Activated T-helper 1 cell treated with anti-CD3 and anti-CD28 coated beads, Interleukin-2, amount 50 U/mL, for 16 hours (primary cell): ENCODE measurements at places on chromosomes 16 and 17.

GRCh38 chr16:22070361-22071330 lies 21.7 kb upstream of the VWA3A start:
- no peak for DNase-seq

- no peak for DNase-seq
Measured at GRCh38 chr16:85266857-85267256, 154.6 kb upstream of the CIBAR2 start.

- DNase-seq = no peak
Measured at GRCh38 chr16:1125471-1125870, 27.4 kb upstream of the CACNA1H start.

DNA sequence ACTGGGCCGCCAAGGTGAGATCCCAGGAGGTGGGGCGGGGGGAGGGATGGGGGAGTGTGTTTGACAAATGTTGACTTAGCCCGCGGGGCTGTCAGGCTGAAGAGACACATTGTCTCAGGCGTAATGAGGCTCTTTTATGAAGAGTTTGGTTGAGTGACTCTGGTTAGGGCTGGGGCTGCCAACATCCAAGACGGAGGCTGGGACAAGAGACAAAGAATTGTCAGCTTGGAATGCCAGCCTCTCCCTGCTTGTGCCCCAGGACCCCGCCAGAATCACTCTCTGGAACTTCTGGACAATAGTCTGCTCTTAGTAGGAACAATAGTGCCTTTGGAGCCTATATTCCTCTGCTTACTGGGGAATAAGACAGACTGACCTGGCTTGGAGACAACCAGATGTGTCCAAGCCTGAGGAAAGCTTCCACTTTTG lies 24.0 kb downstream of the PCTP start:
- DNase-seq = no peak

GRCh38 chr17:15384142-15384787 lies 42.9 kb upstream of the TEKT3 start:
- no peak for DNase-seq

- DNase-seq = no peak
Measured at GRCh38 chr16:76292218-76292617, 15.0 kb downstream of the CNTNAP4 start.

GRCh38 chr16:12530302-12530701 lies 273.4 kb downstream of the CPPED1 start:
- no peak for DNase-seq

GRCh38 chr17:29838961-29839360 lies 91.1 kb downstream of the SSH2 start:
- DNase-seq = no peak

DNA sequence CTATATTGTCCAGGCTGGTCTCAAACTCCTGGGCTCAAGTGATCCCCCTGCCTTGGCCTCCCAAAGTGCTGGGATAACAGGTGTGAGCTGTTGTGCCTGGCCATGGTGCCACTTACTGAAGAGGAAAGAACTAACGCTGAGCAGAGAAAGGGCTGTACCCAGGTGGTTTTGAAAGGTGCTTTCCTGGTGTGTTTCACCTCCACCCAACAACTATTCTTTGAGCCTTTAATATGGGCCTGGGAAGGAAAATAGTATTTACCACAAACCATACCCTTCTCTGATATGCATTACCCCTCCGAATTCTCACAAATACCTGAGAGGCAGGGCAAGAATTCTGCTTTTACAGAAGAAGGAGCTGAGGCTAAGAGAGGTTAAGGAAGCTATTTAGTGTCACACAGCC lies 24.8 kb downstream of the KPNA2 start:
- no peak for DNase-seq

DNA sequence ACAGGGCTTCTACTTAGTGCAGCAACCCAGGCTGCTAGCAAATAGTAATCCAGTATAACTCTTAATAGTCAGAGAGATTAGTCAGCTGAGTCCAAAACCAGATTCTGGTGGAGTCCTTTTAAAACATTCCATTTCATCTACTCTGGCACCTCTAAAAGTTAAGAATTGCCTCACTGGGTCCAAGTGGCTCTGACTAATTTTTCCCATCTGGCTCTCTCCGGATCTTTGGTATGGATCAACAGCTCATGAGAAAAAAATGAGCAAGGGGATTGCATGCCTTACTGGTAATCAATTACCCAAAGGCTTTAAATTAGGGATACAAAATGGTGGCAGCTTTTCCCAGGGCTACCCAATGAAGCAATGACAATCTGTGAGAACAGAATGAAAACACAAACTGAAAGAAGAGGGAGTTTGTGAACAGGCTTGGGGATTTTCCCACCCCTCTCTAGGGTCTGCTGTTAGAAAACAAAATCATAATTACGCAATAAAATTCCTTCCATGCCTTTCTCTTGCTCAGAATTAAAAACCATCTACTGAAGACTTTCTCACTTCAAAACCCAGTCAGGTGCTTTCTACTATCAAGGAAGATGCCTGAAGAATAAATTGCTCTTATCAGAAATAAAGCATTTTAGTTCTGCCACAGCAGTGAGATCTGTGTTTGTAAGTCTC lies 84.6 kb upstream of the PMFBP1 start:
- DNase-seq = no peak

GRCh38 chr16:30027588-30028437 lies 3.3 kb downstream of the TLCD3B start:
- DNase-seq = no peak

GRCh38 chr17:73644145-73645049 lies at the start of gene SDK2:
SDK2 (minus strand) TSS chr17:73644445; CDS start chr17:73644088, 357 bp downstream.
- no peak for DNase-seq

- peak; percentile 0 for DNase-seq
Measured at GRCh38 chr16:78437352-78437968, 338.0 kb downstream of the WWOX start.

DNA sequence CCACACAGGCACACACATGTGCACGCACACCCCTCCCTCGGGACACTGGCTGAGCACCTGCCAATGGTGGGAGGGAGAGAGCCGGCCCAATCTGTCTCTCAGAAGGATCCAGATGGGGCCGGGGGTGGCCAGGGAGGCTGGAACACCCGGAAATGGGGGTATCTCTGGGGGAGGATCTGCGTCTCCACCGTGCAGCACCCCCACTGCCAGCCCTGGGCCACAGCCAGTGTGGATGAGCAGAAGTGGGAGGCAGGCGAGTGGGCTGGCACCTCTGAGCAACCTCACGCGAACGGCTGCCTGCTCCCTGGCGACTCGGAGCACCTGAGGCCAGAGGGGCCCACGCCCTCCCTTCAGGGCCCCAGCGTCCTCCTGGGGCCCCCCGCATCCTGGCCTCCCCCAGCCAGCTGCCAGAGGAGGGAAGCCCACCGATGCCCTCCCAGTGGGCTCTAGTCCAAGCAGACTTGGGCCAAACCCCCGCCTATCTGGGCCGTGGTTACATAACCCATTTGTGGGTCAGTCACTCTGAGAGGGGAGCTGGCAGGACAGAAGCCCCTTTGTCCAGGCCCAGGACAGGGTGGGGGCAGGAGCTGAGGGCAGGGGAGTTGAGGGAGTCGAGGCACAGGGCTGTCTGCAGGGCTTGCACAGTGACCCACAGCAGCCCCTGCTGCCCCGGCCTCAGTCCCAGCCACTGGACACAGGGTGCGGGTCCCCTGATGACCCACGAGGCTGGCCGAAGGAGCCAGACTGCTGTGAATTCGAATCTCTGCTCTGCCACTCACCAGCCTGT lies 5.6 kb downstream of the CASKIN1 start:
- DNase-seq = no peak

- DNase-seq = no peak
Measured at GRCh38 chr17:11779892-11780291, 181.6 kb downstream of the DNAH9 start.

- no peak for DNase-seq
Measured at GRCh38 chr16:4663465-4663776, 29.9 kb upstream of the NUDT16L1 start.

DNA sequence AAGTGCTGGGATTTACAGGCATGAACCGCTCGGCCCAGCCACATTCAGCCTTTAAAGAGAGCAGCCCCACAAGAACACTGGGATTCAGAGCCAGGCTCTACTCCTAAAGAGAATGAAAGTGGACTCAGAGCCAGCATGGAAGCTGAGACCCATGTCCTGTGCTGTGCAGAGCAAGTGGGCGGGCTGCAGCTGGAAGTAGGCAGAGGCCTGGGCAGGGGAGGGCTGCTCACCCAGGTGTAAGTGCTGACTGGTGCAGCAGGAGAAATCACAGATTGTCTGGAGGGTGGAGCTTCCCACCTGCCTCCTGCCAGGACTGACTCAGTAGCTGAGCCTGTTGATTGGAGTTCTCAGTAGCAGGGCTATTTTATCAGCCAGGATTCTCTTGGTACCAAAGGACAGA lies 178.7 kb downstream of the KATNIP start:
- no peak for DNase-seq

- DNase-seq = no peak
Measured at GRCh38 chr16:27482397-27483087, 67.2 kb downstream of the GTF3C1 start.

GRCh38 chr17:17940441-17940911 lies 31.7 kb downstream of the TOM1L2 start:
- no peak for DNase-seq

DNA sequence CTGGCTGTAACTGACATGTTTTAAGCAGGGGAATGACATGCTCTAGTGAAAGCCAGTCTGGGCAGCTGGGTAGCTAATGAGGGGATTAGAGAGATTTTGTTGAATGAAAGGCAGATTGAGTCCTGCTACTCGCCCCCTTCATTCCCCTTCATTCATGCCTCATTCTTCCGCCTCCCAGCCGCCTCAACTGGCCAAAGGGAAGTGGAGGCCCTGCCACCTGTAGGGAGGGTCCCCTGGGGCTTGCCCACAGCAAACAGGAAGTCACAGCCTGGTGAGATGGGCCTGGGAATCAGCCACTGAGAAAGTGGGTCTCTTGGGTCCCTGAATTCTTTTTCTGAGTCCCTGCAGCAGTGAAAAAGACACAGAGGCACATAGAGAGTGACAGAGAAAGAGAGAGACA lies 1.1 kb upstream of the CD19 start:
- no peak for DNase-seq

DNA sequence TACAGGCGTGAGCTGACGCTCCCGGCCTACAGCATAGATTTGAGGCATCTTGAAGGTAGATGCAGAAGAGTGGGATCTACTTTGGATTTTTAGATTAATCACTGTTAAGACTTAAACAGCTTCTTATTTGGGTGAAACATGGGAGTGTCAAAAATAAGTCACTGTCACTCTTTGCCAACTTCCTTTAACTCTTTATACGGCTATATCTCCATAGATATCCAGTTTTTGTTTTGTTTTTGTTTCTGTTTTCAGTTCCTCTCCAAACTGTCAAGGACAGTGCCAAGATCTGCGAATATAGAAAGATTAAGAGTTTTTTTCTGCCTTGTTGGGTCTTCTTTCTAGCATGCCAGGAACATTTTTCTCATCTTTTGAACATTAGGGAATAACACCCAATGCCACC lies 706.1 kb downstream of the WWOX start:
- no peak for DNase-seq

- no peak for DNase-seq
Measured at GRCh38 chr16:48128769-48129168, 27.0 kb downstream of the ABCC12 start.

DNA sequence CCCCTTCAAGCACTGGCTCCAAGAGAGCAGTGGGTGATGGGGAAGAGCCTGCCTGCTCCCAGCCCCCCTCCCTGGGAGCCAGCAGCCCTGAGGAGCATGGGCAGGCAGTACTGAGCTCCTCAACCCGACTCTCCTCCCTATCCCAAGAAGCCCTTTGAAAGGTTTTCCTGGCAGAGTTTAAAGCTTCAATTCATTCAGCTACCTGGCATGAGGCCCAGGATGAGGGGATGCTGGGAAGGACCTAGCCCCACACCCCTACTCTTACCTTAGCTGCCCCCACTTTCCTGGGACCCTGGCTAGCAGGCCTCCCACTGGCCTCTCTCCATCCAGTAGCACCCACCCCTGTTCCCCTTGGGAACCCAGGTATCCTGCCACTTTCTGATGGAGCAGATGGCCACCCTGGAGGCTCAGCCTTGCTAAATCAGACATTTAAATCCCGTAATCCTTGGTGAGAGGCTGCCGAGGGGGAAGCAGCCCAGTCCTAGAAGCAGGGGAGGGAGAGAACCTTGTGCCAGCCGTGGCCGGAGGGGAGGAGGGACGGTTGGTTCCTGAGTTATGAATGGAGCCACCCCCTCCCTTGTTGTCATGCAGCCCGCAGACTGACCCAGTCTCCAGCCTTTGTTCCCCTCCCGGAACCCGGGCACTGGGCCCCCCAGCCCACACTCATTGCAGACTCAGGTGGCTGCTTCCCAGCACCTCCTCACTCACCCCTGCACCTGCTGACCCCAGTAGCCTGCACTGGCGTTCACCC lies 17.1 kb downstream of the ATP1B2 start:
- no peak for DNase-seq

DNA sequence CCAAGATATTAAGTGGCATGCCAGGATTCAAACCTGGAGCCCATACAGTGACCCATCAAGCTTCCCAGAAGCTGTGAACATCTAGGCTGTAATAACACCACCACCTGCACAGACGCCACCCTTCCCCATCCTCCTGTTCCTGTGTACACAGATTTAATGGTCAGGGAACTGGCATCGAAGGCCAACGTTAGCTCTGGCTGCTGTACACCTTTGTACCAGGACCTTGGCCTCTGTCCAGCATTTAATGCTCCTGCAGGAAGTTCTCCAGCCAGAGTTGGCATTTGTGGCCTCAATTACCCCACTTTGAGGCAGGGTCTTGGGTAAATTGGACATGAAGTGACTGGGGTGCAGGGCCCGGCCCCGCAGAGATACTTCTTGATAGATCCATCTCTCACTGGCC lies 49.3 kb downstream of the SCNN1B start:
- no peak for DNase-seq

- no peak for DNase-seq
Measured at GRCh38 chr17:50064253-50065001, 8.5 kb downstream of the ITGA3 start.

DNA sequence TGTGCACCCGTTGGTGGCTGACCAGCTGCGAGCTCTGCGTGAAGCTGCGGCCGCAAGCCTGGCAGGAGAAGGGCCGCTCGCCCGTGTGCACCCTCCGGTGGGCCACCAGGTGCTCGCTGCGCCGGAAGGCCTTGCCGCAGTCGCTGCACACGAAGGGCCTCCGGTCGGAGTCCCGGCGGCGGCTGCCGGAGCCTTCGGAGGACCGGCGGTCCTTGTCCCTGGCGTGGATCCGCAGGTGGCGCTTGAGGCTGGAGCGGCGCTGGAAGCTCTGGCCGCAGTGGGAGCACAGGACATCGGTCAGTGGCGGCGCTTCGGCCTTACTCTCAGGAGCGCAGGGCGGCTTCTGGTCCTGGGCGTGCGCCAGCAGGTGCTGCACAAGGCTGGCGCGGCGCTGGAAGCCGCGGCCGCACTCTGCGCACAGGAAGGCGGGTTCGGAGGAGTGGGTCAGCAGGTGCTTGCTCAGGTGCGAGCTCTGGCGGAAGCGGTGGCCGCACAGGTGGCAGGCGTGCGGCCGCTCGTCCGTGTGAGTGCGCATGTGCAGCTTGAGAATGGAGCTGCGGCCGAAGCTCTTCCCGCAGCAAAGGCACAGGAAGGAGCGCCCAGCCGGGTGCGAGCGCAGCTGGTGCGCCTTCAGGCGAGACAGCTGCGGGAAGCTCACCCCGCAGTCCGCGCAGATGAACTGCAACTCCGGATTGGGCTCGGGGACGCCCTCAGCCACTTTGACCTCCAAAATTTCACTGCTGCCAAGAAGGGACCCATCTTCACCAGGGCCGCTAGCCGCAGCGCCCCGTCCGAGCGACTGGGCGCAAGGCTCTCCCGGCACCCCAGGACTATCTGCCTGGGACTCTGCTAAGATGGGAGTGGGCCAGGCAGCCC lies 9.1 kb downstream of the ZSCAN10 start:
- no peak for DNase-seq
